ENCODE measurements at places on chromosomes 16 and 17. TPM values are rescaled to one million over a fixed set of nuclear protein-coding genes. Genes with fewer than 3 reads are reported as not detected.

The HASPIN gene
- 0.32 TPM for total RNA-seq

The BLMH gene
- total RNA-seq, result 30.2 TPM

The SOX8 gene
- total RNA-seq, result 1.4 TPM

The HEATR9 gene
- total RNA-seq, result 0.09 TPM

The TAC4 gene
- not detected for total RNA-seq

The OMG gene
- total RNA-seq, result 2.3 TPM

The DLG4 gene
- 36.5 TPM for total RNA-seq

All from mucosa of gallbladder (tissue), 1 donor.